ENCODE measurements at places on chromosomes 6 and 20. TPM values are rescaled to one million over a fixed set of nuclear protein-coding genes. Genes with fewer than 3 reads are reported as not detected.

- no peak overlapping the region for H3K4me3 ChIP-seq
- H3K36me3 ChIP-seq: no peaks in the 10 kb centered on the region
- no peak overlapping the region for H3K27ac ChIP-seq
- peaks cover 5% of the 10 kb centered on the region for H3K4me1 ChIP-seq
These were observed 34.0 kb downstream of the ITCH start for GRCh38 chr20:34397096-34397495.

DNA sequence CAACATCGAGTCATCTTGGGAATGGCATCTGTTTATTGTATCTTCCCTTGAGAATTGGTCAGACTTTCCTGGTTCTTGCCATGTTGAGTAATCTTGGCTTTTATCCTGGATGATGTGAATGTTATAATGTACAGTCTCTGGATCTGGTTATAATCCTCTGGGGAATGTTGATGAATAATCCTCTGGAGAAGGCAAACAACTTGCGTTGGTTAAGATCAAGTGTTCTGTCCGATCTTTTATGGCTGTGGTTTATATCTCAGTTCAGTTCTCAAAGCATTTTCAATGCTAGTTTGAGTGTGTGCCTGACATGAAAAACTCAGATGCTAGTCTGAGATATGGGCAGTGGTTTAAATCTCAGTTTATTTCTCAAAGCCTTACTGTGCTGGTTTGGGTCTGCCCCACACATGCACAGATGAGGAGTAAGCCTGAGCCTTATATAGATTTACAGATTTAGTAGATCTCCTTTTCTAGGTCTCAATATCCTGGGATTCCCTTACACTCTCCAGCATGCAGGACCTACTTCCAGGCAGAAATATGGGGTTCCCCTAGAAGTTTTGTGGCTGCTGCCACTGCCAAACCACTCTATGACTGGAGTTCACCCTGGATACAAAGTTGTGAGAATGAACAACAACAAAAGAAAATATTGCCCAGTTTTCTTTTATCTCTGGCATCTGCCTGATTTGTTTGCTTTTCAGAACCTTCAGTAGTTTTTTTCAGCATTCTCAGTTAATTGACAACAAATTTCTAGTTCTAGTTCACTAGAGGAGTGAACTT lies 191.8 kb upstream of the MAN1A1 start:
- DNase-seq: no peak
- no peaks in the 10 kb centered on the region for H3K4me1 ChIP-seq
- no peak overlapping the region for H3K4me3 ChIP-seq
- no peak overlapping the region for H3K27ac ChIP-seq
- H3K27me3 ChIP-seq: no peaks in the 10 kb centered on the region

DNA sequence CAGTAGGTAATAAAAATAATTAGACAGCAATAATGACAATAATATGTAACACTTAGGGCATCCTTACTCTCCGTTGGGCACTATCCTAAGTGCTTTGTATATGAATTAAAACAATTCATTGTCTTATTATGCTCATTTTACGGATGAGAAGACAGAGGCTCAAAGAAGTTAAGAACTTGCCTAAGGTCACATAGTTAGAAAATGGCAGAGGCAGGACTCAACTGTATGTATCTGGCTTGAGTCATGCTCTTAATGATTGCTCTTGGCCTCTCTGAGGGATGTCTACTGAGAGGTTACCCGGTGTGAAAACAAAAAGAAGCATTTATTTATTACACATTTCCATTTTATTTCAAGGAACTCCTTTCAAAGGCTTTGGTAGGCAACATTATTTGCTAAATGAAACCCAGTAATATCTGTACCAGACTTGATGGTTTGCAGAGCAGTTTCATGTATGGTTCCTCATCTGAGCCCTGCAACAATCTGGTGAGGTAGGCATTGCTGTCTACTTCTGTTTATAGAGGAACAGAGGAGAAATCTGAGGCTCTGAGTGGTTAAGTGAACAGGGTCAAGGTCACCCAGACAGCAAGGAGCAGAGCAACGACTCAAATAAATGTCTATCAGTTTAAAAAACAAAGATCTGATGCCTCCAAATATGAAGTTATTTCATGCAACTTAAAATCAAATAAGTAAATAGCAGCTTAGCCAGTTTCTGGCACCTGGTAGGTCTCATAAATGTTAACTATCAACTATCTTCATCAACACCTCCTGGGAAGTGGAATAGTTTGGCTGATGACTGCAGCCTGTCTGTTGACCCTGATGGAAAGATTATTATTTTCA lies 4.2 kb upstream of the PARD6B start:
- H3K27me3 ChIP-seq: peaks cover 8% of the 10 kb centered on the region
- no peak for DNase-seq
- H3K27ac ChIP-seq: no peak overlapping the region
- H3K4me3 ChIP-seq: no peak overlapping the region
- peaks cover 14% of the 10 kb centered on the region for H3K4me1 ChIP-seq
- no peaks in the 10 kb centered on the region for H3K36me3 ChIP-seq

DNA sequence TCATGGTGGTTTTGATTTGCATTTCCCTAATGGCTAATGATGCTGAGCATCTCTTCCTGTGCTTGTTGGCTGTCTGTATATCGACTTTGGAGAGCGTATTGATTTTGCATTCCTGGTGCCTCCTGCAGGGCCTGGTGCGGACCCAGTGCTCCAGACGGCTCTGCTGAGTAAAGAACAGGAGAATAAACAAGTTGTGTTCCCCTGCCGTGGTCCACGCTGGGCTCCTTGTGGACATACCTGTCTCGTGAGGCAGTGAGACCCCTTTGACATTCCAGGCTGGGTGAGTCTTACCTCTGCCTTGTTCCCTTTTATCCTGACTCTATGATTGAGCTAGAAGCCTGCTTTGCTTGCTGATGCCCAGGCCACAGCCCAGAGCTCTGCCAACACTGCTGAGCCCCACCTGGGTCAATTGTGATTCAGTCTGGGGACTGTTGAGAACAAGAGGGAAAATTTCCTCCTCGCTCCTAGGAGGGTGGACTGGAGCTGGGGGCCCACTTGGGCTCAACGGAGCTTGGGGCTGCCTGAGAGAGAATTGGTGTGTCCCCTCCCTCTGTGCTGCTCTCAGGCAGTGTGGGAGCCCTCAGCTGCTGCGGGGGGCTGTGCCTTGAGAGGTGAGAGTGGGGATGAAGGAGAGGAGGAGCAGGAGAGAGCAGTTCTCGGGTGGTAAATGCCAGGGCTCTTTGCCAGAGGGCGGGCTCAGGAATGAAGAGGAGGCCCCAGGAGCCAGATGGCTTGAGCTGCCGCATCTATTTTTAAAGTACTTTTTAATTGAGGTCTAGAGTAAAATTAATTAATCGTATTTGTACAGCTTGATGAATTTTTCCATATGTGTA lies 43.7 kb upstream of the PMEPA1 start:
- H3K36me3 ChIP-seq: no peaks in the 10 kb centered on the region
- H3K4me3 ChIP-seq: no peak overlapping the region
- peaks cover 13% of the 10 kb centered on the region for H3K4me1 ChIP-seq
- H3K27ac ChIP-seq: no peak overlapping the region
- DNase-seq: no peak

The PROKR2 gene
- total RNA-seq: not detected

The CYP21A2 gene
- not detected for total RNA-seq

The RAD21L1 gene
- total RNA-seq: not detected

The CSNK2A1 gene
- 132 TPM for total RNA-seq

The LPA gene
- total RNA-seq: not detected
